Eye (tissue), 1 donor: ENCODE measurements at places on chromosomes 5 and 9.
A peak's percentile ranks its signal among the peaks of the same experiment; 100 is the strongest.

- no peak for DNase-seq
Observed at GRCh38 chr5:118616281-118616680, 372.1 kb downstream of the DTWD2 start.

- DNase-seq: no peak
Observed at GRCh38 chr5:61306531-61307131, 25.4 kb upstream of the ZSWIM6 start.

- no peak for DNase-seq
Observed at GRCh38 chr9:29822458-29822857, 2249.2 kb upstream of the C9orf72 start.

DNA sequence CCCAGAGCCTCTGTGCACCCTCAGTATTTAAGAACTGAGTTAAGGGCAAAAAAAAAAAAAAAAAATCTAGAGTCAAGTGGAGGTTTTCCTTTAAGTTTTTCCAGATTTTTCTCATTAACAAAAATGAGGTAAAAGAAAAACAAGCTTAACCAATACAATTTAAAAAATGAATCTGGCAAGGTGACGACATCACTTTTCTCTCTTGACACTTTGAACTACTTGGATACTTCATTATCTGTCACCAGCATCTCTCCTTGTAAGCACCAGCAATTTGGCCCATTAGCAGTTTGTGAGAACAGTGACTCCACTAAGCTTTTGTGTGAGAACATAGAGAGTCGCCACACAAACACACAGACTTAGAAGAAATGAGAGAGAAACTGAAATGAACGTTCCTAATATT, 345.7 kb upstream of the SLC30A5 start:
- no peak for DNase-seq

DNA sequence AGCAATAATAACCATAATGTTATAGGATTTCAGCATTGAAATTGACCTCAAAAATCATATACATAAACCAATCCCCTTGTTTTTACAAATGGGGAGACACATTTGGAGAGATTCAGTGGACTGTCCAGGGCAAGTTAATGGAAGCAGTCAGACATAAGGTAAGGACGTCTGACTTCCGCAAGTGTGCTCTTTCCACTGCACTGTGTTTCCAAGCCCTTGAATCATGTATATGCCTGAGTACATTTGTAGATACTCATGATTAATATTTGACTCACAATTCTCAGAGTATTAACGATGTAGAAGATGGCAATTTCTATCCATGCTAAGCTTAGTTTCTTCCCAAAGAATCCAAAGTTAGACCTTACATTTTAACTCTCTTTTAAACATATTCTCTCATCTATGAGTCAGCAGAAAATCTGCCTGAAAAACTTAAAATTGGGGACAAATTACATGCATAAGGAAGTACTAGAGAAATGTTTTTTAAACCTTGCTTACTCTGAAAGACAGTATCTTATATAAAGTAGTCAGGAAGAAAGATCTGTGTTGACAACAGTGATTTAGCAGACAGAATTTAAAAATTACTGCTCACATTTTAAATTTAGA, 165.3 kb downstream of the NFIB start:
- DNase-seq: no peak

- DNase-seq: no peak
Observed at GRCh38 chr9:33377089-33377715, 25.2 kb downstream of the AQP7 start.

- DNase-seq: peak; percentile 93
Observed at GRCh38 chr9:98775831-98776441, 20.4 kb downstream of the ANKS6 start.

DNA sequence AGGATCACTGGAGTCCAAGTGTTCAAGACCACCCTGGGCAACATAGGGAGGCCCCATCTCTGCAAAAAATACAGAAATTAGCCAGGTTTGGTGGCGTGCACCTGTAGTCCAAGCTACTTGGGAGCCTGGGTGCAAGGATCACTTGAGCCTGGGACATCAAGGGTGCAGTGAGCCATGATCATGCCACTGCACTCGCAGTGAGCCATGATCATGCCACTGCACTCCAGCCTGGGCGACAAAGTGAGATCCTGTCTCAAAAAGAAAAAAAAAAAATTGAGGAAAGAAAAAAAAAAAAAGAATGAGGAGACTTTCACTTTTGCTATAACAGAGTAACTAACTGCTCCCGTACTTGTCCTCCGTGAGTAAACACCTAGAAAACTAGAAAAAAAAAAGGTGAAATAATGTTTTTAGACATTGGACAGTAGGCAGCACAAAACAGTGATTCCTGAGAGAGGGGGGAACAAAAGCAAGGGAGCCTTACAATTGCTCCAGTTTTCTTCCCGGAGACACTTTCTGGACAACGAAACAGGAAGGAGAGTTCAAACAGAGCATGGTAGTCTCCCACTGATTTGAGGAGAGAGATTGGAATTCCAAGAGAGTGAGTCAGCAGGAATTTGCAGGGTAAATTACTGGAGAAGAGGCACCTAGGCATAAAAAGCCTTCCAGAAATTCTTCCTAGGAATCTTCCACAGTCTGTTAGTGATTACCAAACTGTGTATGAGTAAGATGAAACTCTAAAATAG, 6.9 kb upstream of the ZBTB5 start:
- peak; percentile 72 for DNase-seq

DNA sequence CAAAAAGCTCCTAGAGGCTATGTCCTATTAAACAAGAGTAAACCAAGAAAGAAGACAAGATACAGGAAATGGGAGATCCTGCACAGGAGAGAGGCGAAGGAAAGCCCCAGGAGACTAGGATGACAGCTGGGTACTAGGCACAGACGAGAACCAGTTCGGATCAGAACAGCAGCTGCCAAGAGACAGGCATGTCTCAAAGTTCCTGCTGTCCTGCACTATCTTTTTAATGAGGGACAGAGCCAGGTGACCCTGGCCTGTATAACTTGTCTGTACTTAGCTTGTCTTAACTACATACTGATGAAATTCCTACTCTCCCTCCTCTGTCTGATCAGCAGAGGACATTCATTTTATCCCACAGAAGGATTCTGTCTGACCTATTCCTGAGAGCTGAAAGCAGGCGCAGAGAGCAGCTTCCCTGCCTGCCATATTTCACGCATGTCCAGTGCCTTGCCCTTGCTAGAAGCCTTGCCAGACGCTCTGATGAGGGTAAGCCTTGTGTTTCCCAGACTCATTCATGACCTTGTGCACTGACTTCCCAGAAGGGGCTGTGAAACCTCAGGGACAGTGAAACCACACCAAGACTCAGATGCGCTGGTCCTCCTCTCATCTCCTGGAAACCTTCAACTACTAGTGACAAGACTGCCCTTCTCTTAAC, 24.7 kb downstream of the TSC1 start:
- no peak for DNase-seq

DNA sequence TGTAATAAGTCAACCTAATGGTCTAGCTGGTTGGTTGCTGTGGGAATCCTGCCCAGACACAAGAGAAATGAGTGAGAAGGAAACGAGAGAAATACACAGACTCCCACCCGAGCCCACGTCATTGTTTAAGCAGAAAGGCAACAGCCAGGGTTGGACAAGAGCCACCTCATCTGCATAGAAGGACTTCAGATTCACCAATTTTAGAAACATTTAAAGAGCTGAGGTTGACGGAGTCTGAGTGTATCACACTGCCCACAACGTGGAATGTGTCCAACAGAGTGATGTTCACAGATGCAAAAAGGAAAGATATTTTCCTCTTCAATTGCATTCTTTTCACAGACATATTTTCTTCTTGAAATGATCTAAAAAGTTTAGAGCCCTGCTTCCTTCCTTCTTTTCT, 349.5 kb downstream of the AGTPBP1 start:
- DNase-seq: no peak

- no peak for DNase-seq
Observed at GRCh38 chr5:62197697-62198096, 108.3 kb upstream of the KIF2A start.

DNA sequence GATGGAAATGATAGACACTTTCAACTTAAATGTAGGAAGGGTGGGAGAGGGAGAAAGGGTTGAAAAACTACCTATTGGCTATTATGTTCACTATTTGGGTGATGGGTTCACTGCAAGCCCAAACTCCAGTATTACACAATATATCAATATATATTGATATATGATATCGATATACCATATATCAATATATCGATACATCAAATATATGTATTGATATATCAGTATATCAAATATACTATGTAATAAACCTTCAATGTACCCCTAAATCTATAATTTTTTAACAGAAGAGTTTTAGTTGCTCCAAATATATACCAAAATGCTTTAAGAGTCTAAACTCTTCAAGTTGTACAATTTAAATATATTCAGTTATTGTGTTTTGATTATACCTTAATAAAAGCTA, 302.0 kb upstream of the RGMB start:
- DNase-seq: no peak

GRCh38 chr5:143200781-143201398, 202.6 kb downstream of the NR3C1 start:
- DNase-seq: no peak

- DNase-seq: no peak
Observed at GRCh38 chr5:78514427-78515330, 133.9 kb downstream of the LHFPL2 start.

DNA sequence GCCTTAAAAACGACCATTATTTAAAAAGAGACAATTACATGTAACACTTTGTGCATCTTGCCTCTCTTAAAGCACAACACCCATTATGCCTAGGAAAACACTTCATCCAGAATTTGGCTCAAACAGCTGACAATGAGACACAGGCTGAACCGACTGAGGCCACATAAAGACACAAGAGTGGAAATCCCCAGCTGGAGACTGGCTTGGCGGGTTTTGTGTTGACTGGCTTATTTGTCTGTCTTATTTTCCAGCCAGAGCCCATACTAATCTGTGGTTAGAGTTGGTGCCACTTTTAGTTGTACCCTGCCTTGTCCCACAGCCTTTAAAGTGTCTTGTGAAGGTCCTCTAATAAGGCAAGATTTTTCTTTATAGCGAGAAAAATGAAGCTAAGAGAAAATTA, 21.2 kb downstream of the TRIM14 start:
- DNase-seq: no peak

- peak; percentile 49 for DNase-seq
Observed at GRCh38 chr9:135997090-135998015, 36.2 kb upstream of the UBAC1 start.
